T-cell (primary cell): ENCODE measurements at places on chromosomes 11 and 22.

DNA sequence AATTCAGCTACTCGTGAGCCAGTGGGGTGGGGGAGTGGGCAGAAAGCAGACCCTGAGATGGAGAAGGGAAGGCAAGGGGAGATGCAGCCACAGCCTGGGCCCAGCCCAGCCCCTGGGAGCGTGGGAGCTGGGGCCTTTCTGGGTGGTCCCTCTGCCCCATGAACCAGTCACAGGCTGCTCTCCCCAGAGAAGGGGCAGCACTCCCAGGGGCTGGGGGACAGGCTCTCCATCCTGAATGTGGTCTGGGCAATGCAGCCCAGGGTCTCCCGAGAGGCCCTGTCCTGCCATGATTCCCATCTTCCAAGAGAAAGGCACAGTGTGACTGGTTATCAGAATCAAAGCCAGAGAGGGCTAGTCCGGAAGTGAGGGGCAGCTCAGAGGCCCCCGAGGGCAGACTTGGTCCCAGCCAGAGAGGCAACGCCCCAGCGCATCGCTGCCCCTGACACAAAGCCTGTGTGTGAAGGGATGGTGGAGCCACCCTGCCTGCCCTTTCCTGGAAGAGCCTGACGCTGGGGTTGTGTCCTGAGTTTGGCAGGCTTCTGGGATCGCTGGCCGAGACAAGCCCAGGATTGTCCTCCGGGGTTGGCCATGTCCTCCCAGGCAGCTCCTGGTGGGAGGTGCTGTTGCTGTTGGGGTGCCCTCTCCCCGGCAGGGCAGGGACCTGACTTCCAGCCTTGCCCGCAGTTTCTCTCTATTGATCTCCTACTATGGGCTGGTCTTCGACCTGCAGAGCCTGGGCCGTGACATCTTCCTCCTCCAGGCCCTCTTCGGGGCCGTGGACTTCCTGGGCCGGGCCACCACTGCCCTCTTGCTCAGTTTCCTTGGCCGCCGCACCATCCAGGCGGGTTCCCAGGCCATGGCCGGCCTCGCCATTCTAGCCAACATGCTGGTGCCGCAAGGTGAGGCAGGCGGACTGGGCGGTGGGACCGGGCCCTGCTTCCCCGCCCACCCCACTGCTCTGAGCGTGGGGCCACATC lies 23.8 kb upstream of the SLC22A12 start:
- DNase-seq: no peak

DNA sequence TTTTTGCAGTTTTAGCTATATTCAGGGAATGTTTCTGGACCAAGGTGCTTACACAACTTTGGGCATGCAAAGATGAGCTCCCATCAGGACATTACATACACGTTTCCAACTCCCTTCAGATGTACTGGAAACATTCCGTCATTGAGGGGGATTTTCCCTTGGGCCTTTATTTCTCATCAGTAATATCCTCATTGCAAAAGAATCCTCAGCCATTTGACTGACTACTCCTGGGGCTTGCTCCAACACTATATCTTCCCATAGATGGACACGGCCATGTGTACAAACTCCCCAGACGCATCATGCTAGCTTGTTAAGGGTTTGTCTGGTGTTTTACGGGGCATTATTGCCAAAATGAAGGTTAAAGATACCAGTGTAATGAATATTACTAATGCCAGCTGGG lies 59.3 kb upstream of the NUP160 start:
- DNase-seq: no peak

- DNase-seq: no peak
Measured at GRCh38 chr11:104490182-104490581, 326.2 kb upstream of the PDGFD start.

DNA sequence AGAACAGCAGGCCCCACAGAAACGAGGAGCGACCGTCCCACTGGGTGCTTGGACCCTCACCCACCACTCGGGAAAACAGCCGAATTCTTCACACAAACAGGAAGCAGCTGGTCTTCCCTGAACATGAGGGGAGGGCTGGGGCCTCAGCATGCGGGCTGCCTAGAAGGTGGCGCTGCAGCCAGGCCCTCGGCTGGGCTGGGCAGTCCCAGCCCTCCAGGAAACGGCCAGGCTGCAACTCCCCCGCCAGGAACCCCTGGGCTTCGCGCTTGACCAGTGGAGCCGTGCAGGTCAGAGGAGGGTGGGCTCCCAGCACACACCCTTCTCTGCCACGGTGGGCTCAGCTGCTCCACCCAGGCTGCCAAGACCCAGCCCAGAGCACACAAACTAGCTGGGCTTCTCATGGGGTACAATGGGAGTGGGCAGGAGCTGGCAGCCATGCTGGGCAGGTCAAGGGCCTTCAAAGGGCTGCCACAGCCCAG lies 29.6 kb downstream of the IGF2 start:
- no peak for DNase-seq

- no peak for DNase-seq
Measured at GRCh38 chr11:70901951-70902521, 350.3 kb downstream of the SHANK2 start.

DNA sequence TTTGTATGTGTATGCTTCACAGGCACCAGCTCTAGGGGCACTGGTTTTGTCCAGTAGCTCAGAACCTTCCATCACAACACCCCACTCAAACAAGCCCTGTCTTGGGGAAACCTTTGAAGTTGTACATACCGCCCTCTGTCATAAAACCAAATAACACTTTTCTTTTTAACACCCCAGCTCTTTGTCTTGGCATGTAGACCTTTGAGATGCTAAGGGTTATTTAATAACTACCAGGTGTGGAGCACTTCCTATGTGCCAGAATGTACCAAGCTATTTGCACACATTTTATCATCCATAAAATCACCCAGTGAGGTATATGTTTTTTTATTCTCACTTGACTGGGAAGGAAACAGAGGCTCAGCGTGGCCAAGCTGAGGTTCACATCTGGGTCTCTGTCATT lies 50.6 kb downstream of the CYB5R2 start:
- no peak for DNase-seq
